GM18507 (cell line): ENCODE measurements at places on chromosomes 1 and 21.

- no peak for DNase-seq
These were observed 6.3 kb downstream of the CHIT1 start for GRCh38 chr1:203223012-203223775.

- DNase-seq: no peak
These were observed 286.7 kb downstream of the HLX start for GRCh38 chr1:221165839-221166500.

GRCh38 chr1:145993618-145994390, 2.6 kb downstream of the TXNIP start:
- no peak for DNase-seq

- DNase-seq: no peak
These were observed 145.6 kb downstream of the FMN2 start for GRCh38 chr1:240237305-240237721.

GRCh38 chr1:174258148-174258550, 98.8 kb downstream of the RABGAP1L start:
- no peak for DNase-seq

GRCh38 chr1:37588939-37589338, 6.8 kb downstream of the GNL2 start:
- DNase-seq: no peak

GRCh38 chr21:33406493-33406892, 3.3 kb downstream of the IFNGR2 start:
- no peak for DNase-seq

GRCh38 chr1:93468662-93469061, 20.7 kb downstream of the FNBP1L start:
- no peak for DNase-seq

DNA sequence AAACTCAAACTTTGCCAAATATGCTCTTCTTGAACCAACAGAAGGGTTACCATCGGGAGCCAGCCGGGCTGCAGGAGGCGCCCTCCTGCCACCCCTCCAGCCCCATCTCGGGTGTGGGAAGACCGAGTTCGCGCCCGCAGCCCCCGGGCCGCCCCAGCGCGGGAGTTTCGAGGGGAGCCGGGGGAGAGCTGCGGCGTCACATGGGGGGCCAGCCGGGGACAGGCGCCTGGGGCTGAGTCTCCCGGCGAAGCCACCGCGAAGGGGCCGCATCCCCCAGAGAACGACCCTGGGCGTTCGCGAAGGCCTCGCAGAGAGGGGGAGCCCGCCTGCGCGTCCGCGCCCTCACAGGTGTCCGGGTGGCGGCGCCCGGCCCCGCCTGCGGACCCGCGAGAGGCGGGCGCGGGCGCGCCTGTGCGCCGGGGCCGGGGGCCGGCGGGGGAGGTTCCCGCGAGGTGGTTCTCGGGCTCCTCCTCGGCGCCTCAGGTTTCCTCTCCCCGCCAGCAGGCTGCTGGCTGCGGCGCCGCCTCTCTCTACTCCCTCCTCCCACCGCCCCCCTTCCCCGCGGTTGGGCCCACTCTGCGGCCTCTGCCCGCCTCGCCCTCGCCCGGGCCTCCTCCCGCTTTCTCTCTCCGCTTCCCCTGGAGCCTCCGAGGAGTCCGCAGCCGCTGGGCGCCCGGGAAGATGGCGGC, at the start of gene RAVER2:
RAVER2 (plus strand) TSS at position 584 of the 689 bp plus-strand sequence; CDS start at position 682, 98 bp downstream.
- no peak for DNase-seq

DNA sequence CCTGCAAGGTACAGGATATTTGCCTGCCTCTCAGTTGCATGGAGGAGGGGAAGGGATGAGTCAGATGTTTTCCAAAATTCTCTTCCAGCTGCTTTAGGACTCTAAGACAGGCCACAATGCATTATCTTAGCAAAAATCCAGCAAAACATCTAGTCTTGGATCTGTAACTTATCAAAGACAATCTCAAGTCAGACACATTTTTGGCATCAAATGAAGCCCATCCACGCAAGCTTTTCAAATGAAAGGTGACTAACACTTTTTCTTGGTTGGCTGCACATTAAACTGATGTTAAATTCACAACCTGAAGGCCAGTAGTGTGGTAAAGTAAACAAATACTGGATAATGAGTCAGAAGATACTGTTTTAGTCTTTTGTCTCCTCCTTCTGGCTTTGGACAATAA, 21.3 kb downstream of the FAM78B start:
- no peak for DNase-seq

- DNase-seq: no peak
These were observed 111.1 kb upstream of the ETV3 start for GRCh38 chr1:157249326-157249725.

- no peak for DNase-seq
These were observed 241.6 kb upstream of the DUSP10 start for GRCh38 chr1:221983444-221983843.

DNA sequence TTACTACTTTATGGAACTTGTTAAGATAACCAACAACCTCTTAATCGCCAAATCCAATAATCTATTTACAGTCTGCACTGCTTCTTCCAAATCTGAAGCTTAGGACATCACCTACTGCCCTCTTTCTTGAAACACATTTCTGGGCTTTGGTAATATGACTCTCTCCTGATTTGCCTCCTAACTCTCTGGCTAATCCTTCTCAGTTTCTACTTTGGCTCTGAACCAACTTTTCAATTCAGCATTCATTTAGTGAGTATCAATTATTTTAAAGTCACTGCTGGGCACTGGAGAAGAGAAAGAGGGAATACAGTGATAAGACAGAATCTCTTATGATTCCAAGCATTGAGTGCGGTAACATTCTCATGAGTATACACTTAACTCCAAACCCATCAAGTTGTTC, 275.0 kb downstream of the AKT3 start:
- DNase-seq: no peak

- no peak for DNase-seq
These were observed 8.7 kb upstream of the HAX1 start for GRCh38 chr1:154263465-154264332.

GRCh38 chr1:247646867-247647266, 32.7 kb downstream of the OR13G1 start:
- no peak for DNase-seq

GRCh38 chr1:90924982-90925381, 96.9 kb downstream of the ZNF644 start:
- no peak for DNase-seq

- DNase-seq: no peak
These were observed 213.1 kb upstream of the USP24 start for GRCh38 chr1:55428231-55428630.

DNA sequence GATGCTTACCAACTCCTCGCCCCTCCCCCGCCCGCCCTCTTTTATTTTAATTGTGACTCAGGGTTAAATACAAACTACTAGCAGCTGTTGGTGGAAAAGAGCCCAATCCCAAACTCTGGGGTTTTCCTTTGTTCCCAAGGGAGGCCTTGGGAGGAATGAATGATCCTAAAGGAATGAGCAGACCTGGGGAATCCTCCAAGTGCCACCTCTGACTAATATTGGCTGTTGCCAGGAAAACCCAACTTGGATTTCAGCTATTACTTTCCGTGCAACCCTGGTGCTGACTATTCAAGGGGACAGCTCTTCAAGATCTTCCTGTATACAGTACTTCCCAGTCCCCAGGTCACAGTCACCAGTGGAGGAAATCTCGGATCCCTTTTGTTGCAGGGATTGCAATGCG, 1.3 kb upstream of the S100A10 start:
- no peak for DNase-seq

DNA sequence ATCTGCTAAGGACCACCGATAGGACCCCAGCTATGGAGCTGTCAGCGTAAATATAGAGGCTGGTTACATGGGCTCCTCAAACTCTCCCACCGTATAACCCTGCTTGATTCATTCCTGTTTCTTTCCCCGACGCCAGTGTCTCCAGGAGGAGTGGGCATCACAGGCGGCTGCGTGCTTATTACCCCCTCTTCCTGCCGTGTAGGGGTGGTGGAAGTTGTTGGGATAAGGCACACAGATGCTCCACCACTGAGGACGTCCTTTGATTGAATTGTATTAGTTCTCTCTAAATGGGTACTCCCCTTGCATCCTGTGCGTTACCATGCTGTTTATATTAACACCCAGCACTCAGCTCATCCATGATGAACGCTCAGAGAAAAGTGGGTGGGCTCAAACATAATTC, 104.6 kb downstream of the ZBTB18 start:
- DNase-seq: no peak

- DNase-seq: no peak
These were observed 45.5 kb downstream of the LPAR3 start for GRCh38 chr1:84847253-84848250.

GRCh38 chr21:34199121-34199910, 125.9 kb downstream of the MRPS6 start:
- no peak for DNase-seq

DNA sequence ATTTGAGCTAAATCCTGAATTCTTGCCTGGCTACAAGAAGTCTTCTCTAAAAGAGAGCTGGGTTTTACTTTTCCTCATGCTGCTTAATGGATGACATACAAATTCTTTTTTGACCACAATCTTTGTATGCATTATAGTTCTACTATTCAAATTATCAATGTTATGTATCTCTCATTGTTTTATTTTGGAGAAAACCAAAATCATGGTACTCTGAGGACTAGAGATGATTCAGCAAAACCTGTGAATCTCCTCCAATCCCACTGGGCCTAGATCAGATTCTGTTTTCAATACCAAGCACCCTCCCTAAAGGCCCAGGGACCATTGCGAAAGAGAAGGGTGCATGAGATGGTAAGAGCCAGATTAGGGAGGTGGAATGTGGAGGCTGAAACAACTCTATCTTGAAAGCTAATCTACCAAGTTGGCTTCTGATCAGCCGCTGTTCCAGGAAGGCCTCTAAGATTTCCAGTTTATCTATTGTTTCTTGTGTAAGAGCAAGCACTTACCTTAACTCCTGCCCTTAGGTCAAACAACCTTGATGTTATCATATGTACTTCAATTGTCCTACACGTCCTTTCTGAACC, 547.2 kb downstream of the PLPP3 start:
- DNase-seq: no peak

DNA sequence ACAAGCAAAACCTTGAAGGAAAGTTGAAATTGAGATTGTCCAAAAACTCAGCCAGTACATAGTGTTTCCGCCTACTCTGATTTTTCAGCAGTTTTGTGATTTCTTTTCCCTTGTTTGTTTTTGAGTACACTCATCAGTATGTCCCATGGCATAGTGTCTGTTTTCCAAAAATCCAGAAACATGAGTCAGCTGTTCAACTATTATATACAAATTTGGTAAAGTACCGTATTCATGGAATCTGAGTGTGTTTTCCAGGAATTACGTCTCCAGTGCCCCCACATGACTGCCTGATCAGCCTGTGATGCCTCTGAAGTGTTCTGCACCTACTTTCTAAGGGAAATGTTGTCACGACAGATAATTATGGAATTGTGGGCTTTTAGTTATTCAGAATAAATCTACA, 186.8 kb downstream of the LTN1 start:
- DNase-seq: no peak

DNA sequence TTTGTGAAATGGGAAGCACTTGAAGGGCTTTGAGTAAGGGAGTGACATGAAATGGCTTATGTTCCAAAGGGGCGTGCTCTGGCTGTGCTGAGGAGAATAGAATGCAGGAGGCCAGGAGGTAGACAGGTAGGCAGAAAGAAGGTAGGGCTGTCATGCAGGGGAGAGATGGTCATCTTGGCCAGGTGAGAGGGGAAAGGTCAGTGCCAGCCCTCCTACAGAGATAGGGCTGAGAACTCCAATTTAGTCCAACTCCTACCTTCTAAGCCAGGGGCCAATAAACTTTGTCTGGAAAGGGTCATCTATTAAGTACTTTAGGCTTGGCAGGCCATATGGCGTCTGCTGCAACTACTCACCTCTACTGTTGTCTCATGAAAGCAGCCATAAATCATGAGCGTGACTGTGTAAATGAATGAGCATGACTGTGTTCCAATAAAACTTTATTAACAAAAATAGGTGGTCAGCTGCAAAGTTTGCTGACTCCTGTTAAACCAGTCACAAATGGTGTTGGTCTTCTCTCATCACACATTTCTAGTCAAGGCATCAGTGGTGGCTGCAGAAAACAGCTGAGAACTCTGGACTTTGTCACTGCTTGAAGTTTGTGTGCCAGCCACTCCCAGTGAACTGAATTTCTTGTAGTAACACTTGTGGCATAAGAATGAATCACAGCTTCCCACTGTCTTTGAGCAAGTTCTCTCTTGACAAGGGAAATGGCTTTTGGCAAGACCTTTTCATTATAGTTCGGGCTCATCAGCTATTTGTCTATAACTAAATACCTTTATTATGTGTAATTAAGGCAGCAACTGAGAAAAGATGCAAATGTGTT, 32.0 kb upstream of the CD2 start:
- DNase-seq: no peak

DNA sequence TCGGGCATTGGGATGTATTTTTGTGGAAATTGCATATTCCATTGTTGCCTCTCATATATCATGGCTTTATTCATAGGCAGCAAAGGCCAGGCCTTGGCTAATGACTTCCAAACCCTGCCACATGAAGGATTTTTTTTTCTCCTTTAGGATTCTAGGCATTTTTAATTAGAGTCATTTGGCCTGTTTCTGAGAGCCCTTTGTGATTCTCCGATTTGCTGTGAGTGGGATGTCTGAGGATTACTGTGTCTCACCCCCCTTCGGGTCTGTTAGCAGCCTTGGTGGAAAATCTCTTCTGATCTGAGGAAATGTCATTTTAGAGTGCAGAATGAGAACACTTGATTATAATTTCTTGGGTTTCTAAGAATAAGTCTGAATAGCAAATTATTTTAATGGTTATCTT, 253.5 kb downstream of the NTNG1 start:
- no peak for DNase-seq

GRCh38 chr1:207020065-207020708, 12.4 kb downstream of the C1orf116 start:
- DNase-seq: no peak

GRCh38 chr1:167367705-167368104, 147.0 kb downstream of the POU2F1 start:
- DNase-seq: no peak

GRCh38 chr1:160590488-160590887, 11.2 kb upstream of the CD84 start:
- no peak for DNase-seq

DNA sequence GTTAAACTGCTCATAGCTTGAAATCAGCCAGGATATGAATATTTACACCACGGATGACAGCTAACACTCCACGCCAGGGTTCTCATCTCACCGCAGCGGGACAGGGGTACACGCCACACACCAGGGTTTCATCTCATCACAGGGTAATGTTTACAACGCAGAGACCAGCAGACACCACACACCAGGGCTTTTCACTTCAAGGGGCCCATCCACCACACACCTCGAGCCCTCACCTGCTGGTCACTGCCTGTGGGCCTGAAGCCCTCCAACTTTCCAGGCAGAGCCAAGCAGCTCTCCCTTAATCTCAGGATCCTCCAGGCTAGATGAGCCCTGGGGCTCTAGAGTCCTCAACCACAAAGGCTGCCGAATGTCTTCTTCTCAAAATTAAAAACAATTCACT, 1.3 kb upstream of the KRTAP10-12 start:
- no peak for DNase-seq
